ENCODE measurements at places on chromosomes 7 and 10. TPM values are rescaled to one million over a fixed set of nuclear protein-coding genes. Genes with fewer than 3 reads are reported as not detected.

The FAM25A gene
- polyA plus RNA-seq: not detected

The CDC14C gene
- 0.08 TPM for polyA plus RNA-seq

The COL1A2 gene
- 746 TPM for polyA plus RNA-seq

The JCAD gene
- polyA plus RNA-seq: 29.7 TPM

DNA sequence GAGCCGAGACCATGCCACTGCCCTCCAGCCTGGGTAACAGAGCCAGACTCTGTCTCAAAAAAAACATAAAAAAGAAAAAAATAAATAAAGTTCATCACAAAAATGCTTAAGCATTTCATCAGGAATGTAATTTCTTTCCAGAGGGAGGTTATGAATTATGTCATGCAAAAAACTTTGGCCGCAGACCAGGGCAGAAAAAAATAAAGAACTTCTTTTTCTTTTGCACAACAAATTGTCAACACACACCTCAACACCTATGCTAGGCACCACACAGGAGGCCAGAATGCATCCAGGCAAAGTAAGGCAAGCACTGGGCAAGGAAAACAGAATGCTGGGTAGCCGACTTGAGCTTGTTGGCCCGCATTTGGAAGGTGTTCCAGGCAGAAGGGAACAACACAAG, 3.9 kb downstream of the C10orf62 start:
- no peak for DNase-seq

DNA sequence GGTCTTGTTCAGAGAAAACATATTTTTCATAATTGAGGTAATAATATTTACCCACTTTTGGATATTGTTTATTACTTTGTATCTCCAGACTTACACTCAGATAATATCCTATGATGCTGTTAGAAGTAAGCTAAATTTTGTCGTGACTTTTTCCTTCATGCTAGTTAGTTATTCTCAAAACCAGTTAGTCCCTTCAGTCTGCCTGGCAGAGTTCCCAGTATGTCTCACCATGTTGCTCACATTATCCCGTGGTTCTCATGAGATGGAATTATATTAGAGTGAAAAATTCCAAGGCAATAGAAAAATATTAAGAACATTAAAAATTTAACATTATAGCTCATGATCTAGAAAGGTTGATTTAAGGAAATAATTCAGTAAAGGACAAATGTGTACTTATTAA, 81.5 kb upstream of the SMIM30 start:
- no peak for DNase-seq

Measured in left kidney (tissue), 8 donors.